ENCODE measurements at places on chromosomes 5 and 9. TPM values are rescaled to one million over a fixed set of nuclear protein-coding genes. Genes with fewer than 3 reads are reported as not detected.

The IFNA13 gene
- not detected for polyA plus RNA-seq

- DNase-seq = peak; percentile 40
Measured at GRCh38 chr5:122311961-122312590, at the start of gene SNCAIP. SNCAIP (plus strand) TSS chr5:122312237; CDS start chr5:122391135, 78,898 bp downstream.

The CARD6 gene
- 10.5 TPM for polyA plus RNA-seq

DNA sequence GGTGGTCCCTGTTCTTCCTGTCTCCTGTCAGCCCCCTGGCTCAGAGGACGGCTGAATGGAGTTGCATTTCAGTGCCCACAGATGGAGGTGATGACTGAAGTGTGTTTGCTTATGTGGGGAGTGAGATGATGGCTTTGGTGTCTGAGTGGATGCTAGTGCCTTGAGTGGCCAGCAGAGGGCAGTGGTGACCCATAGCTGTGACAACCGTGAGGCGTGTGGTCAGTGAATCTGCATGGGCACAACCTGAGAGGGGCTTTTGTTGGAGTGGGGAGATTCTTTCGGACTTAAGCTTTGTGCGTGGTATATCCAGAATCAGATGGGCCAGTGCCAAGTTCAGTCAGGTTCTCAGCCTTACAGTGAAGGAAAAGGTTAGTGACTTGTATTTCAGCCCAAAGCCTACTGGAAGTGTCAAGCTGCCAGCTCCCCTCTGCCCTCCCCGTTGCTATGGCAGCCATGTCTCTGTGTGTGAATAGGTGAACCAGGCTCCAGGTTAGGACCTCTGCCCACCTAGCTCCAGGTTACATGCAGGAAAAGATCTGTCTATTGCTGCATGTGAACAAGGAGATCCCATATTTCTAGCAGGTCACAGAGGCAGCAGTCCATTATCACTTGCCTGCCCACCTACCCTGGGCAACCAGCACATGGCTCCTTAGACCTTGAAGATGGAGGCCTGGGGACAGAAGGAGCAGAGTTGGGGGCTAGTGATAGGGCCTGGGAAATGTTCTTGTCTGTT, 14.7 kb upstream of the CXXC5 start:
- DNase-seq = peak; percentile 71

The SARDH gene
- 2.6 TPM for polyA plus RNA-seq

DNA sequence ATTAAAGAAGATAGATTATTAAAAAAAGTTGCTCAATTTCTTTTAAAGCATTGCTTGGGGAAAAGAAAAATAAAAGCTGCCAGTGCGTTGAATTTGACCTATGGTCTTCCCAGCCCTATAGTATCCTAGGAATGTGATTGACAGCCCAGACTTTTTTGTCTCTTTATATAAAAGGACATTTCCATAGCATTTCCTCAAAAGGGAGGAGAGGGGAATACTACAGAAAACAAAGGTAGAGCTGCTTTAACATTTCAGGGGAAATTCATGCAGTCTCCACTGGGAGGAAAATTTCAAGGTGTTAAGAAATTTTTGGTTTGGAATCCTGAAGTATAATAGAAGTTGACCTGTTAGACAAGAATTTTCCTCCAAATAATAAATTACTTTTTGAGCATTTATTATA, 17.9 kb upstream of the GPR151 start:
- no peak for DNase-seq

- DNase-seq = no peak
Measured at GRCh38 chr9:137231372-137232039, 805 bp downstream of the SLC34A3 start.

- no peak for DNase-seq
Measured at GRCh38 chr9:127081250-127082185, 40.9 kb downstream of the ANGPTL2 start.

GRCh38 chr5:57887851-57888621, 405.4 kb upstream of the ACTBL2 start:
- DNase-seq = peak; percentile 34

DNA sequence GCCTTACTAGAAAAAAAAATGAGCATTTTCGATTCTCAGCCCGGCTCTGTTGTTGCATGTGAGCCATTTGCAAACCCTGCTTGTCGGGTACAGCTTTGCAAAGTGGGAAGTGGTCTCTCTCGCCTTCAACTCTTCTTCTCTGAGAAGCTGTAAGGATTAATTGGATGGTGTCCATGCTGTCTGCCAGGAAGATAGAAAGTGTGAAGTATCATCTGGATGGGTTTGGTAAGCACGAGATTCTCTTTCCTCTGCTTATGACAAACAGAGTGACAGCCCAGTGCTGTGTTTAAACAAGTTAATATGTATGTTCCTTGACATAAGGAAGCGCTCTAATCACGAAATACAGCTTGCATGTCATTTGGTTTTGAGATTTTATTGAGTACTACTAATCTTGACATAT, 109.1 kb upstream of the SPATA31D4 start:
- DNase-seq = no peak

- DNase-seq = no peak
Measured at GRCh38 chr5:66327008-66327407, 182.9 kb downstream of the SREK1 start.

The KIF12 gene
- polyA plus RNA-seq = 20.0 TPM

The PIP5KL1 gene
- polyA plus RNA-seq = 0.50 TPM

DNA sequence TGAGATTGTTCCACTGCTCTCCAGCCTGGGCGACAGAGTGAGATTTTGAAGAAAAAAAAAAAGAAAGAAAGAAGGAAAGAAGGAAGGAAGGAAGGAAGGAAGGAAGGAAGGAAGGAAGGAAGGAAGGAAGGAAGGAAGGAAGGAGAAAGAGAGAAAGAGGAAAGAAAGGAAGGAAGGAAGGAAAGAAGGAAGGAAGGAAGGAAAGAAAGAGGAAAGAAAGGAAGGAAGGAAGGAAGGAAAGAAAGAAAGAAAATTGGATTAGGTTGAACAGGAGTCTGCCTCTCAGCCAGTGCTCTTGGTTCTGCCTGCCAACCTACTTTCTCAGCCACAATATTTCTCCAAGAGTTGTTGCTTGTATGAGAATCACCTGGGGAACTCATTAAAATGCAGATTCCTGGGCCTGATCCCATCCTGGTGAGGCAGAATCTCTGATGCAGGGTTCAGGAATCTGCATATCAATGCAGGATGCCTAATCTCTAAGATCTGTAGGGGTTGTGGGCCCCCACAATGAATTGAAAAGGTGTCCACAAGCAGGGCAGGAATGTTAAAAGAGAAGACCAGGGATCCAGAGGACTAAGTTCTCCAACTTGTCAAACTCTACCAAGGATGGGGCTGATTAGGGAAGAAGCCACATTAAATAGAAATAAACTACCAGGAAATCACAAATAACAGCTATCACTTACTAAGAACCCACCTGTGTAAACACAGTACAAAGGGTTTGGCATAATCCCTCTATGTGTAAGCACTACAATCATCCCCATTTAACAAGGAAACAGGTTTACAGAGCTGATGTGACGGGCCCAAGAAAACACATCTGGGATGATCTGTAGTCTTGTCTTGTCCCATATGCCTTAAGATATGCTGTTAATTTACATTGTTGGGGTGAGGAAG, 23.4 kb upstream of the GALNT10 start:
- no peak for DNase-seq

The SLC4A9 gene
- polyA plus RNA-seq = not detected

- DNase-seq = no peak
Measured at GRCh38 chr5:143094087-143094521, 309.4 kb downstream of the NR3C1 start.

Measured in stomach (tissue), 19 donors.